ENCODE measurements at places on chromosomes 3 and 15.

DNA sequence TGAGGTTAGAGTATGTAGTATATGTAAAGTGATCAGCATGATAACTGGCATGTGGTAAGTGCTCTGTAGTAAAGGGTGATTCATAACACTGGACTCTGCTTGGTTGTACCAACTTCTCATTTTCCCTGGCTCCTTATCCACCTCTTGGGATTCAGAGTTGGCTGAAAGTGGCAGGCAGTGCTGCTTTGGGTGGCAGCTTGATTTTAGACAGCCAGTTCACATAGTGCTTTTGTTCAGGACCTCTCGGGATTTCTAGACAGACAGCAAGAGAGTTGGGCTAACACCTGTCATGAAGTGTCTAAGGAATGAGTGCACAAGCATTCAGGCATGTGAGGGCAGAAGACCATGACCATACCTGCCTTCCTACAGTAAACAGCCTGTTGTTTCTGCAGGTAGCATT, 69.0 kb downstream of the RBM6 start:
- no peak for DNase-seq

DNA sequence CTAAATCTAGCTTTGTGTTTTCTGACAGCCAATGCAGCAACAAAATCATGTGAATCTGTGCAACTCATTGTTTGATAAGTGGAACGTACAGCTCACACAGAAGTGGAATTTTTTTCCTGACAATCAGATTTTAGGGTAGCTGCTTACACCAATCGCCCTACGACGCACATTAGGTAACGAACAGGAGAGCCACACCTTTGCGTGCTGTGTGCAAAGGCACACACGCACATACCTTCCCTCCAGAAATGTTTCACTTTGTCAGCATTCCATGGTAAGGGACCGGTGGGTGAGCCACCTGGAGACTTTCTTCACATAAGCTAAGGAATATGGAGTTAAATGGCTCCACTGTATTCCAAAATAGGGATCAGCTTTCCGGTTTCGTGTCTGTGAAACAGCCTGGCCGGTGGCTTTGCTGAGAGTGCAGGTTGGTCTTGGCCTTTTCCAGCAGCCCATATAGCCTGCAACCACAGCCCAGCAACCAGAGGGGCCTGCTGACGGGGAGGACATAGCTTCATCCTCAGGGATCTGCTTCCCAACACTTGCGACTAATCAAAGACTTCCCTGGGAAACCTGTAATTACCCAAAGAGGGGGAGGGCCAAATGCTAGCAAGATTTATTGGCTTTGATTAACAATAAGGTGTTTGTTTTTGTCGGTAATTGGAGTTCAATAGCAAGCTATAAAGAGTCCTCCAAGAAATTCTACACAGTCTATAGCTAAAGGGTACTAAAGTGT, 145.3 kb downstream of the ADAMTS17 start:
- DNase-seq, result no peak

DNA sequence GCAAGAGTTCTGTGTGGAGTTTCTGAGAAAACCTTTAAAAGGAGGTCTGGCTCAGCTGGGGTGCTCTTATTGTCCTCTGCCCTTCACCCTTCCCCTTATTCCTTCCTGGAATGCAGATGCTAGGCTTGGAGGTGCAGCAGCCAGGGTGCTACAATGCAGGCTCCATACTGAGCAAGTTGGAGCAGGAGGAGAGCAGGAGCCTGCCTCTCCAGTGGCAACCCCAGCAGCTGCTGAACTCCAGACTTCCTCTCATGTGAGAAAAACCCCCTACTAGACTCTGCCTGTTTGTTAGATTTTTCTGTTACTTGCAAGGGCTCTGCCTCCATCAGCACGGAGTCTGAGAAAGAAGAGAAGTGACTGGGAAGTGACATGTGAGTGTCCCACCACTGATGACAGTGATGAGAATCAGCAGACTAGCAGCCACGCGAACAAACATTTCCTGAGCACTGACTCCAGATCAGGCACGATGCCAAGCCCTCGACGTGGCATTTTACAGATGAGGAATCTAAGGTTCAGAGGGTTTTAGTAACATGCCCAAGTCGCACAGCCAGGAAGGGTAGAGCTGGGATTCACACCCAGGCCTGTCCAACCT, 16.1 kb upstream of the RARRES1 start:
- DNase-seq, result no peak

DNA sequence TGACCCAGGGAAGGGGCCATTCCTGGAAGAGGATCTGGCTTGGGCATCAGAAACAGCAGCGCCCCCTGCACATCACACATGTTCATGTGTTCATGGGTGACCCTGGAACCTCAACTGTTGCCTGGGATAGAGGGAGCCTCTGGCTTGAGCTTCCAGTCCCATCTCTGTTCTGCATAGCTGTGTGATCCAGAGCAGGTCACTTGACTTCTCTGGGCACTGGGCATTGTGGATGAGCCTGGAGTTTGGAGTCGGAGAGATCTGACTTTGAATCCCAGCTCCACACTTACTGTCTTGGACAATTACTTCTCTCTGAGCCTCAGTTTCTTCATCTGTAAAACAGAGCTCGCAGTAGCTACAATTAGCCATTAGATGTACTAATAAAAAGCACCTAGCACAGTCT, 15.6 kb downstream of the PAK6 start:
- DNase-seq, result no peak

GRCh38 chr3:170918715-170919114, 10.3 kb upstream of the EIF5A2 start:
- DNase-seq, result no peak

DNA sequence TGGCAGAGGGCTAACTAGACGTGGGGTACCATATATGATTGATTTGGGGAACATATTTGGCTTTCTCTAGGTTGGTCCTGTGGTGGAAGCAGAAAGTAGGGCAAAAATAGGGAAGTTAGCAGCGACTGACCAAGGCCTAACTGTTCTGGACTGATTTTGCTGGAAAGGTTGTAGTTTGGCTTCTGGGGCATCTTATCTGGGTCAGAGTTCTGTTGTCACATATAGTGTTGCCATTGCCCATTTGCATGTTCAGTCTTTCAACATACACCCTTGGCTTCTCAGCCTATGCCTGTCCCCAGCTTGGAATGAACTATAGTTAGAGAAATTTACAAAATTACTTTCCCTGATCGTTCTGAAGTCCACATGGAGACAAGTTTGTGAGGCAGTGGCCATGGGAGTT, 426.5 kb downstream of the TBC1D5 start:
- DNase-seq, result no peak

GRCh38 chr3:13266005-13266404, 154.1 kb downstream of the NUP210 start:
- no peak for DNase-seq

DNA sequence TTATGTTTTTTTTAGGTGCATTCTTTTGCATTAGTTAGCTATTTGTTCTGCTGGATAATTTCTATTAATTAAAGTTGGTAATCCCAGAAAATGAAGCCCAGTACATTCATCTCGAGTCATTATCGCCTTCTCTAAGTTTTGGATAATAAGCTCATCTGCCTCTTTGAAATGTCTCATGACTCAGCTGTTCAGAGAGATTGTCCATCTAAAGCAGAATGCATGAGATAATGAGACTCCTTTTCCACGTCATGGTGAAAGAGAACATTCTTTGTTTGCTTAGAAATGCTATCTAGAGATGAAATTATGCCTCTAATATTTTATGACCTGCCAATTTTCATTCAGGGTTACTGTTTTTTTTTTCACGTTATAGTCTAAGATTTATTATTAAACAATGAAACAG, 374.7 kb upstream of the GOLIM4 start:
- DNase-seq, result no peak

DNA sequence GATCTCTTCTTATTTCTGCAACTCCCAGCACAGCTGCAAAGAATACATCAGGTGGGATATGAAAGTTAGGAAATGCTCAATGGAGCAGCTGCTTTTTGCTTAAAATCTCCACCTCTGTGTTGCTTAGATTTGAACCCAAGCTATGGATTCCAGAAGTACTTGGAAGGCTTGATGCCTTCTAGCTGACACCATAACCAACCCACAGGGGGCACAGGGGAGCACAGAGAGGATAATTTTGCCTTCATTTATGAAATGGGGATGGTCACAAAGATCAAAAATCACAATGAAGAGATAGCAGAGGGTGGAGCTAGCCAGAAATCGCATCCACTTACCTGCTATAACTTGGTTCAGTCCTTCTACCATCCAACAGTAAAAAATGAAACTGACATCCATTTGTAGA, 75.7 kb downstream of the DUT start:
- no peak for DNase-seq

- DNase-seq, result no peak
These were observed 172.7 kb downstream of the MEGF11 start for GRCh38 chr15:66080717-66081398.

DNA sequence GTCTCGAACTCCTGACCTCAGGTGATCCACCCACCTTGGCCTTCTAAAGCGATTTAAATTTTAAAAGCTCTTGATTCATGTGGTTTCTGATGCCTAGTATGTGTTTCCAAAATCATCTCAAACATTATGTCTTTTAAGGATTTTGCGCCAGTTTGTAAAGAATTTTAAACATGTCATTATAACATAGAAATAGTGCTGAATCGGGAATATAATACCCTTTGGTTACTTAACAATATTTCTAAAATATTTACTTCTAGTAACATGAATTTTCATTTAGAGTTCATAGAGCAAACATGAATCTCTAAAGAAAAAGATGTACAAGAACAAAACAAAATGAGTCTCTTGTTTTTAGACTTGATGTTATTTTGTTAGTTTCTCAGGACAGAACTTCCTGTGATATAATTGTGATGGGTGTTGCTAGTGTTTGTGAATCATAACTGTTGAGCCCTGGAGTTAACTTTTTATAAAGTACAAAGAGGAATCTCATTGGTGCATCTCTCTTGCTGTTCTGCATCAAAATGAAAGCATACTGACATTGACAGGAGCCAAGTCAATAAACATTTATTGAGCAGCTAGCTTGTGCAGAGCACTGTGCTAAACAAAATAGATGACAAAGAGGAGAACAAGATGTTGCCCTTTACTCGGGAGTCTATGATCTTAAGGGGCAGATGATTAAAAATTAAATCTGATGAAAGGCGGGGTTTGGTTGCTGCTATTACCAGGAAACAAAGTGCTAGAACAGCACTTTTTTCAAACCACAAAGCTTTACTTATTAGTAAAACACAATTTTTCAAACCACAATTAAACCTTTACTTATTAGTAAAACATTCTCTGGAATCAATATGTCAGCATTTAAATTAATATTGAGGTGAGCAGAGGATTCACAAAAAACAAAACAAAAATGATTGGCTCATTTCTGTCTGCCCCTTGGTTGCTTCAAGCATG, 73.4 kb downstream of the MME start:
- DNase-seq, result no peak

DNA sequence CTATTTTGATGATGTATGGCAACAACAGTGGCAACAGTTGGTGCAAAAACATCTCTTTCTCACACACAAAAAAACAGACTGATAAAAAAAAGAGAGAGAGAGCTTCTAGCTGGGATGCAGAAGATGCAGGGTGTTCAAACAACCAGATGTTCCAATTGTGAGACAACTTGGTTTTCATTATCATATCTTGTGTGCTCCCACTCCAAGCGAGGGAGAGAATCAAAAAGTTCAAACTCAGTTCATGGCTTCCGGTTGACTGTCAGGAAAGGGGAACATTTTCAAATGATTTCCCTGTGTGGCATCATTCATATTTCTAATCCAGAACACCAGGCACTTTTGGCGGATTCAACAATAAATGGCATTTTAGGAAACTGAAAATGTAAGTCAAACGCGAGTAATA, 72.1 kb downstream of the RSL24D1 start:
- DNase-seq, result no peak

DNA sequence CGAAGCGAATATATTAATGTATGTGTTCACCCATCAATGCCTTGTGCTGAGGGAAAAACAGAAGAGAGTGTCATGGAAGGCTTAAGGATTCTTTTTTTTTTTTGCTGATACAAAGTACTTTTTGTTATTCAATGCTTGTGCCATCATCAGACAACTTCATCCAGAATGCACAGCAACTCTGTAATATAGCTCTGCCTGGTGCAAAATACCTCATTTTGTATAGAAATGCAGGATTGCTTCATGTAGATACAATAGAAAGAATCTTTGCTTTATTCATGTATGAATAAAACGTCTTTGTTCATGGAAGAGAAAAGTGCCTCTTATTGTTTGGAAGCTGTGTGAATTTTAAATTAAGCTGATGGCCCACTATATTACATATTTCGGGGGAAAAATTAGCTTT, 62.9 kb downstream of the SH3GL3 start:
- DNase-seq, result no peak

DNA sequence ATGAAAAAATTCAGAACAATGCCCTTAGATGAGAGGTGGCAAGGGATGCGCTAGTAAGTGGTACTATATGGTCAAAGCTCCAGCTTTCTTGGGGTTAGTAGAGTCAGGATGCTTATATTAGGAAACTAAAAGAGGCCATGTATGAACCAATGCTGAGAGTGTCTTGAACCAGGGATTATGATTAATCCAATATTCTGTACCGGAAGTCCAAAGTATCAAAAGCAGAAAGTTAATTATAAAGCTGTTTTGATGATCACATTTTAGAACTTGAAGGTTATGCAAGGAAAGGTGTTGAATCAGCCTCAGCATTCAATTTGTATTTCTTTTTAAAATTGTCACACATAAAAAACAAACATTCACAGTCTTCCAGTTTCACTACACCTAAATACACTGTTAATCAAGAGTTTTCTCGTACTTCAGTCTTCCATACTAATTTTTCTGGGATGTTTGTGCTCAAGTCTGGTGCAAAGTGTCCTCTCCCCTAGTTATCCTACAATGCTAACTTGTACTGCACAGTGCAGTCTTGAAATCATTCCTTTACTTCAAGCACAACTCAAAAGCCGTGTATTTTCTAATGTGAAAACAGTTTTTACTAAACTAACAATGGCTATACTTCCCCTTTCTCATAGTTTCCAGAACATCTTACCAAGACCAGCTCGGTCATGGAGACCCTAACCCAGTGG, 10.7 kb upstream of the FAH start:
- no peak for DNase-seq

DNA sequence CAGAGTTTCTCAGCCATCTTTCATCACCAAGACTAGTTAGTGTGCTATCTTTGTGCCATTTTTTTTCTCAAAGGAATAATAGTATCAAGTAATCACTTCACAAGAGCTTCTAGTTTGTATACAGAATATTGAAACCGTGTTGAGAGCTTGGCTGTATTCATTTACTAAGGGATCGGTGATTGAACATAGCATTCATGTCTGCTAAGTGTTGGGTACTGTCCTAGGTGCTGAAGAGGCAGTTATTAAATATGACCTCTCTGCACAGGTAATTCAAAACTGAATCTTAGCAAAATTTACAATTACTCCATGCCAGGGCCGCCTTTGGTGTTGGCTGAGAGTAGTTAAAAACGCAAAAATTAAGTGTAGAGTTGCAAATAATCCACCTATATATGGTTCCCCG, 355.3 kb upstream of the RORA start:
- no peak for DNase-seq

DNA sequence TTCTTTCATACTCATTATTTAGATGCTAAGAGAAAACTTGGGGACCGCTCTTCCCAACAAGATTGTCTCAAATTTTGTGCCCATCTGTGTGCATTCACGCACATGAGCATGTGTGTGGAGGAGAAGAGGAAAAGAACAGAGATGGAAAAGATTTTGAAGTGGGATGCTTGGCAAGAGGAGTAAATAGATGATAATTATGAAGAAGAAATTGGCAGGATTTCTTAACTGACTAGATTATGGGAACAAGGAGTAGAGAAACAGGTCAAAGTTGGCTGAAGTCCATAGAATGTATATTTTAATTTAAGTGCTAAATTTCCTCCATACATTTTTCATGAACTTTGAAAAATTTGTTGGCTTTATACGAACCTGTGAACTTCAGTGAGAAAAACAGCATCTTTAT, 100.1 kb downstream of the ZNF609 start:
- DNase-seq, result no peak

GRCh38 chr3:86519819-86520218, 471.1 kb downstream of the VGLL3 start:
- no peak for DNase-seq

- no peak for DNase-seq
These were observed 39.3 kb downstream of the PPCDC start for GRCh38 chr15:75062706-75063105.

Data from NCI-H1930 (cell line).